ENCODE measurements at places on chromosomes 6 and 20.

GRCh38 chr20:53905019-53905819 lies 165.2 kb downstream of the BCAS1 start:
- no peak for DNase-seq

DNA sequence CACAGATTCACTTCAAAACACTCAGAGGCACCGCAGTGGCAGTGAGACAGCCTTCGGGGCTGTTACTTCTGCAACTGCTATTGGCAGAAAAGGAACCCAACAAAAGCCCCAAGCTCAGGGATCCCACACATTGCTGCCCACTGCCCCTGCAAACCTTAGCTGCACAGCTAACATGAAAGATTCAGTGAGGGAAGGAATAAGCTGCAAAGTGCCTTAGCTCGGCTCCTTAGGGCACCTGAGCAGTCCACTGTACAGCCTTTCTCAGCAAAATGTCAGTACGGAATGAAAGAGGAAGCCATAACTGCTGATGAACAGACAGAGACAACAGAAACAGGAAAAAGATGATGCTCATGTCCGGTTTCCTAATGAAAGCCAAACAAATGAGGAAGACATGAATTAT lies 179.7 kb upstream of the SHLD1 start:
- no peak for DNase-seq

- DNase-seq = no peak
These were observed 8.2 kb upstream of the SLC2A12 start for GRCh38 chr6:134060491-134061106.

DNA sequence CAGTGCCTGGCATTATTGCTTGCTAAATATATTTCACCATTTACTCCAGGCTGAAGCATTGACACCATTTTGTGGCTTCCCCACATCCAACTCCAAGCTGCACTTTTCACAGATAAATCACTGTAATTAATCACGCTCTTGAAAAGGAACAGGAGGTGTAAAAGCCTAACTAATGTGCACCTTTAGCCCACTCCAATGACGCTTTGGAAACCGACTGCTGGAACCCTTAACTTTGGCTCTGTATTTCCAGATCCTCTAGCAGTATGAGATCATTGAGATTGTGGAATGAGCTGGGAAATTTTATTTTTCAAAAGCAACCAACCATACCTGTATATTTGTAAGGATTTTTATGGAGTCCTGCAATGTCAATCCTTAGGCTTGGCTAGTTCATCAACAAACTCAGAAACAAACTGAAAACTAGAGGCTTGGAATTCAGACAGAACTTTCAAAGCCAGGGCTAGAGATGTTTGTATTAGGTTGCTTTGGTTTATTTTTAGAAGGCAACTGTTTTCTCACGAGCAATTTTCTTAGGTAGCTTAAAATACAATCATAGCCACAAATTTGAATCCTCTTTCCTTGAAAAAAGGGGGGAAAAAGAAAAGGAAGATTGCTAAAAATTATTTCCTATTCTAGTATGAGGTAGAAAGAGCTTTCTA lies 52.8 kb upstream of the UTRN start:
- DNase-seq = no peak

DNA sequence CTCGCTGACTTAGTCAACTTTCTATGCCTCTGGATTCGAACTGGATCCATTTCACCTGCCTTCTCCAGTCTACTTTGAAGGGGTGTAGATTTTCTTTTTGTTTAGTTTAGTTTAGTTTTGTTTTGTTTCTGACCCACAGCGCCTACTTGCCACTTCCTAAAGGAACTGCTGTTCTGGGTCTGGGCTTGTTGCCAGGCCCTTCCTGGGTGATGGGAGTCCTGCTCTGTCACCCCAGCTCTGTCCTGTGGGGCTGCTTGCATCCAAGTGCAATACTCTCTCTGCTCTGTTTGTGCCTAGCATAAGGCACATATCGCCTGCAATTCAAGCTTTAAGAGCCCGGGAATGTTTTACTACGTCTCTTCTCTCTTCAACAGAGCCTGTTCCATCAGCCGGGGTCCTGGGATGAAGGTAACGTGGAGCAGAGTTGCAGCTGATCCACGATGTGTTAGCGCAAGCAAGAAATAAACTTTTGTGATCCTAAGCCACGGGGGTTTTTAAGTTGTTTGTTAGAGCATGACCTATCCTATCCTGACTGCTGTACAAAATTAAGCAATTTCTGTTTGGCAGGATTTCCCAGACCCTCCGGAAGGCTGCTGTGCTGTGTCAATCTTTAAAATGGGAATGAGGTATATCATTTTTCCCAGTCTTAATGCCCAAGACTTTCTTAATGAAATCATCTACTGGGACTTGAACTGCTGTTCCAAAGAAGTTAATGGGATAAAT lies 30.9 kb upstream of the TAGAP start:
- no peak for DNase-seq
